ENCODE measurements at places on chromosomes 7 and 10.

DNA sequence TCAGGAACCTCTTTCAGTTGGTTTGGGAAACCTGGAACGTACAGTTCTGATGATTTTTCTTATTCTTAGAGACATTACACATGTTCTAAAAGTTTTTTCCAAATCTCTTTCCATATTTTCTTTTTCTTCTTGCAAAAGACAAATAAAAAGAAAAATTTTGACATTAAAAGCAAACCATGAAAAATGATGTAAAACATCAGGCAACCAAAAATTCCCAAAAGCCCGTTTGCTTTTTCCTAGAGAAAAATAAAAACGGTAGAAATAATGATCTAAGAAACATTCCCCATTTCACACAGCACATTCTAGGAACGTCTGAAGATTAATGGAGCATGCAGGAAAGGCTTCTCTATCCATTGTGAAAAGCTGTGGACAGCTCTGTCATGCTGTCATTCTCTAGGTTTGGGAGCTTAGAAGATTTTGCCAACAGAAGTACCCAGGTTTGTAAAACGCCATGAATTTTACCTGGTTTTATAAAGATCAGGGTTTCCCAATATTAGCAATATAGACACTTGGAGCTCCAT is 11.2 kb upstream of the PRTFDC1 start:
- DNase-seq = peak; percentile 60

GRCh38 chr7:117001283-117001682 is 48.0 kb downstream of the ST7 start:
- DNase-seq = no peak

DNA sequence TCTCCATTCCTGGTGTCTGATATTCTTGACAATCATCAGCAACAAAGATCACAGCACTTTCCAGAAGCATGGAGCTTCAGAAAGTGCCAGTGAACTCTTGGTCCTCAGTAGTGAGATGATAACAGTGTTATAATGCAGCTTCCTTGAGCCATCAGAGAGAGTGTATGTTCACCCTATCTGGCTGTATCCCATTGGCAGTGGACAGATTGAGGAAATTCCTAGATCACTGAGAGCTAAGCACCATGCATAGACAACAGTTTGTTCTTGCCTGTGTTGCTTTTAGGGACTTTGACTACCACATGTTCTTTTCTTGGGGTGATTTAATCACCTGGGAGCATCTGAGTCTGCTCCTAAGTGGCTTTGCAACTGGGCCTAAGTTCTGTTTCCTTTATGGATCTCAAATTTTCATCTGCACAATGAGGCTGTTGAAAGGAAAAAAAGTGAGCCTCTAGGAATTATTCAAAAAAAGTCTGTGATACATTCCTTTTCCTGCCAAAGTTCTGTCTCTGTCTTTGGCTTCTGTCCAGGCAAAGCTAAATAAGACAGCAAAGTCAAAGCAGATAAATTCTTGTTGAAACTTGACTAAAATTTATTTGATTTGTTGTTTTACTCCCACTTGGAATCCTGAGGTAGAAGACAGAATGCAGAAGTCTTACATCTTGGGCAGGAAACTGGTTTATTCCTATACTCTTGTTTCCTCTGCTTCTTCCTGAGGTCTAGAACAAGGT is 14.5 kb upstream of the ZNF282 start:
- DNase-seq = no peak

GRCh38 chr7:137245890-137246289 is 97.6 kb downstream of the PTN start:
- DNase-seq = no peak

DNA sequence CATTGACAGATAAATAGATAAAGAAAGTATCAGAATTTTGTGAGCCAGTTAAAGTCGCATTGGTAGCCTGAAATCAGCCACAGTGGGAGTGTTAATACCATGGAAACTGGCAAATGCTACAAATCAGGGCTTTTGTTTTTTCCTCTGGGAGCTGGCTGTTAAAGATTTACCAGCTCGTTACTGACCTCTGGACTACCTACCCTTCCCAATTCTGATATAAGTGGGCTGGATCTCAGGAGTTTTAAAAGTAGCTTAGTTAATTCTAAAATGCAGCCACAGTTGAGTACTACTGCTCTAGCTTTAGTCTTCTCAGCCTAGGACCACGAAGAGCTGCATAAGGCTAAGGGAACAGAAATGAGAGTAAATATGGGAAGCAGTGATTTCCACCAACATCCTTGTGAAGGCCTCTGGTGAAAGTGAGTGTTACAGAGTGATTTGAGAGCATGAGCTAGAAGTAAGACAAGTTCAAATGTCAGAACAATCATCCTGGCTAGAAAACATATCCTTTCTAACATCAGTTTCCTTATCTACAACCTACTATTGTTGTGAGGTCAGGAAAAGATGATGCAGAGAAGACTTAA is 53.2 kb downstream of the A1CF start:
- no peak for DNase-seq

DNA sequence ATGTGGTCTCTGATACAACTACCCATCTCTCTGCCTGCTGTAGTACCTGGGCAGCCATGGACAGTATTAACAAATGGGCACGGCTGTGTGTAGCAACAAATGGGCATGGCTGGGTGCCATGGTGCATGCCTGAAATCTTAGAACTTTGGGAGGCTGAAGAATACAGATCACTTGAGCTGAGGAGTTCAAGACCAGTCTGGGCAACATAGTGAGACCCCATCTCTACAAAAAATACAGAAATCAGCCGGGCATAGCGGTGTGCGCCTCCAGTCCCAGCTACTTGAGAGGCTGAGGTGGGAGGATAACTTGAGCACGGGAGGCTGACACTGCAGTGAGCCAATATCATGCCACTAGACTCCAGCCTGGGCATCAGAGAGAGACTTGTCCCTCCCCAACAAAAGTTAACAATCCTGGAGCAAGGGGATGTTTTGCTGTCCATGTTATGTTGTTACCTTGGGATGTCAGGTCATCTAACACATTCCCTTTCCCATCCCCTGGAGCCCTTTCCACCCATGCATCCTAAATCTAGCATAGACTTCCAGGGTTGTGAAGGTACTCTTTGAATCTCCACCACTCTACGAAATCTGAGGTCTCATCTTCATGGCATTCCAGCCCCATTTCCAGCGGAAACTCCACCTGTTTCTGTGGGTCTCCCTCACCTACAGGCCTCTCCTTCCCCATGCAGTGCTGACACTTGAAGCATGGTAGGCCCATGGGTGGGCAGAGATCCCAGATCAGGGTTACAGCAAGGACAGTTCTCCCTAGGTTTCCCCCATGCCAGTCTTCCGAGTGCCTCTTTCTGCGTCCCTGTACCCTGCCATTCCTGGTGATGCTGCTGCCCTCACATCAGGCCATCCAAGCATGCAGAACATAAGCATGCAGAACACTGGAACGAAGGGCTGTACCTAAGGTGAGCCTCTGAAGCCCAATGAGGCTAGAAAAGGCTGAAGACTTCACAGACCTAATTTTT is 13.1 kb downstream of the FXYD4 start:
- no peak for DNase-seq

- DNase-seq = no peak
Measured at GRCh38 chr10:87794285-87794684, 23.7 kb downstream of the ATAD1 start.

- no peak for DNase-seq
Measured at GRCh38 chr7:89001306-89001705, 205.8 kb upstream of the TEX47 start.

GRCh38 chr10:85916994-85917573 is 449.5 kb downstream of the GRID1 start:
- DNase-seq = peak; percentile 9

DNA sequence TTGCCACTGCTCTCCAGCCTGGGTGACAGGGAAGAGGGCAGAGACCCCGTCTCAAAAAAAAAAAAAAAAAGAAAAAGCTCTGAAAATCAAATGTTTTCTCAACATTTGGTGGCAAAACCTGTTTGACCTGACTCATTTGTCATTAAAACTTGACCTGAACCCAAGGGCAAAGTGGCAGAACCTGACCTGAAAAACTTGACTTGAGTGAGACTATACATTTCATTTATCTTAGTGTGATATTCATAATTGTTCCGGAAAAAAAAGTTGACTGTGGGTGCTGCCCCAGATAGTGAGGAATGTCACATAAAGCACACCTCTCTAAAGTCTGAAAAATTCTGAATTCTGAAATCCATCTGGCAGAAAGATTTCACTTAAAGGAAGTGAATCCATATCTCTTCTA is 2.3 kb upstream of the TAX1BP1 start:
- DNase-seq = no peak

- no peak for DNase-seq
Measured at GRCh38 chr7:83873459-83873858, 224.5 kb upstream of the SEMA3E start.
